ENCODE measurements at places on chromosomes 11 and 22.

GRCh38 chr11:41982276-41982675 lies 522.8 kb upstream of the LRRC4C start:
- DNase-seq, result no peak

- no peak for DNase-seq
Measured at GRCh38 chr11:34313099-34313517, 44.7 kb downstream of the ABTB2 start.

GRCh38 chr22:32620992-32621391 lies 146.4 kb downstream of the FBXO7 start:
- DNase-seq, result no peak

DNA sequence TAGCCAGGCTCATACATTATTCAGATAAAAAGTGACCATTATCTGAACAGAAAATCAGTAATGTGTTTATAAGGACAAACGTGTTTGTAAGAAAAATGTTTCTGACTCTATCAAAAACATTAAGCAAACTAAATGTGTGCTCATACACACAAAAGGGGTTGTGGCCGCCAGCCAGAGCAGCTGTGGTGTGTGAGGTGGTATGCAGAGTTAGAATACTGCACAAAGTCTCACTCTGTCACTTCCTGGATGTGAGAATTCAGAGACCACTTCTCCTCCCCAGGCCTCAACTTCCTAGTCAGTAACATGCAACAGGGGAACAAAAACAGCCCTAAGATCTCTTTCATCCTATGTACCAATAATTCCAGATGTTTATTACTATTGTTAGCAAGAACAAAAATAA lies 9.4 kb downstream of the OR5B21 start:
- no peak for DNase-seq

GRCh38 chr11:64499261-64500004 lies 91.6 kb upstream of the SLC22A12 start:
- DNase-seq, result no peak

- DNase-seq, result no peak
Measured at GRCh38 chr11:416051-416756, 1.4 kb upstream of the SIGIRR start.

GRCh38 chr11:19742588-19743292 lies 30.1 kb downstream of the NAV2 start:
- peak; percentile 78 for DNase-seq

DNA sequence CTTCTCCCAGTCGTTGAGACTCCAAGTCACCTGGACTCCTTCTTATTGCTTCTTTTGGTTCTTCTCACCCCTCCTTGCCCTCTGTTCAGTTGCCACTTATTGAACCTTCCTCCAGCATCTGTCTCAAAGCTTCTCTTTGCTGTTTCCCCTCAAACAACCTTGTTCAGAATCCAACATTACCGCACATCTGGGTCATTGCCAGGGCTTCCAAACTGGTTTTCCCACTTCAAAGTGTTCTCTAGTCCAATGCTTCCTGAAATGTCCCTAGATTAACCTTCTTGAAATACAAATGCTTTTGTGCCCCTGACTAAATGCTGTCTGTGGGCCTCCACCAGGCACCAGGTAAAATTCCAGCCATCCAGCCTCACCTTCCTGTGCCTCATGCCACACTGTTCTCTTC lies 100.8 kb upstream of the TTC12 start:
- DNase-seq, result no peak
